ENCODE measurements at places on chromosomes 13 and 19.
A peak's percentile ranks its signal among the peaks of the same experiment; 100 is the strongest.

DNA sequence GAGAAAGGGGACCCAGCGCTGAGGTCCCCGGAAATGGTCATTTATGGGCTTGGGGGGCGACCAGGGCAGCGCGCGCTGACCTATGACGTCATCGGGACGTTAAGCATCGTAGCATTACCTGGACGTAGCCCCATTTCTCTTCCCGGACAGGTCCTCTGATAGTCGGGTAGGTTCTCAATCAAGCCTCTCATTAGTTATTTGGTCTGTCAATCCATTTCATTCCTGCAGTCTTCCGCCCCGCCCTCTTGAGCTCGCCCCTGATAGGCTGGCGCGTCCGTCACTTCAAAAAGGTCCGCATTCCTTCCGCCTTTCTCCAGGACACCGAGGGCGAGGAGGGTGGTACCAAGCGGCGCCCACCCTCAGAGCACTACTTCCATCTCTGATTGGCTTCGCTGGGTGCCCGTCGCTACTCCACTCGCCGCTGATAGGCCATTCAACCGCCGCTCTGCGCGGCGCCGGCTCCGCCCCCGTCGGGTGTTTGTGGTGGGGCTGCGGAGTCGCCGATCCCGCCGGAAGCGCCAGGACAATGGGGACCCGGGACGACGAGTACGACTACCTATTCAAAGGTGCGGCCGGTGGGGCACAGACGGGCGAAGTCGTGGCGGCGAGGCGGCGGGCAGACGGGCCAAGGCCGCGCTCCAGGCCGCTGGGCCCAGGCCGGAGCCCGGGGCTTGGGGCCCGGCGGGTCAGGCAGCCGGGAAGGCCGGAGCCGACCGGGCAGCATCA lies at the start of gene RAB11B:
TSS of gene RAB11B (plus strand) at position 470 of the 726 bp plus-strand sequence. CDS start at position 527, 57 bp downstream.
- peak; percentile 100 for DNase-seq

DNA sequence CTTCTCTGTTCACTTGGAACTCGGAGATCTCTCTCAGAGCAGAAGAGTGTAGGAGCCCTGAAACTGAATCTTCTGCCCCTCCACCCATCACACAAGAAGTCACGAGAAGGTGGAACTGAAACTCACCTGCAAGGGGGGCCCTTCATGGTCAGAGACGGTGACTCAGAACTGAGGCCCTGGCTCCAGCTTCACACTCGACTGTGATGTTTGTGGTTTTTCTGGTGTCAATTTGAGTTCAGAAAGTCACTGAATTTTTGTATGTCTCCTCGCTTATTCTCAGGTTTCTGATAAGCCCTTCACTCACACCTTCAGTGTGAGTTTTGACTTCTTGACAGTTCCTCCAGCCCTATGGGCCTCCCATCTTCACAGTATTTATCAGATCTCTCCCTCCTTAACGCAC lies 23.1 kb downstream of the SIGLEC5 start:
- DNase-seq: no peak

DNA sequence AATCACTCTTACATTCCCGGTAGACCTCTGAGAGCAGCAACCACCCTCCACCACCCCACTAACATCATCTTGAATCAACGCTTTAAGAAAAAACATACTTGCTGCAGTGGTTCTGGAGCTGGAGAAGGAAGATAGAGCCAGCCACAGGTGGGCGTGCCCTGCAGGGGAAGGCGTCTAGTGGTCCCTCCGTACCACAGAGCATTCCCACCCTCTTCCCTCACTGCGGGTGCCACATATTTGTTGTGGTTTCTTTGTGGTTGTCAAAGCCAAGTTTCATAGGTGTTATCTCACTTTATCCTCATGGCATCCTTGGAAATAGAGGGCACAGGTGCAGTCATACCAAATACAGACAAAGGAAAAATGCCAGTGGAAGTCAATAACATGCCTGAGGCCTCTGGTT lies 22.2 kb downstream of the COL4A2 start:
- DNase-seq: no peak

GRCh38 chr19:47509973-47510372 lies 4.9 kb downstream of the NAPA start:
- peak; percentile 77 for DNase-seq

DNA sequence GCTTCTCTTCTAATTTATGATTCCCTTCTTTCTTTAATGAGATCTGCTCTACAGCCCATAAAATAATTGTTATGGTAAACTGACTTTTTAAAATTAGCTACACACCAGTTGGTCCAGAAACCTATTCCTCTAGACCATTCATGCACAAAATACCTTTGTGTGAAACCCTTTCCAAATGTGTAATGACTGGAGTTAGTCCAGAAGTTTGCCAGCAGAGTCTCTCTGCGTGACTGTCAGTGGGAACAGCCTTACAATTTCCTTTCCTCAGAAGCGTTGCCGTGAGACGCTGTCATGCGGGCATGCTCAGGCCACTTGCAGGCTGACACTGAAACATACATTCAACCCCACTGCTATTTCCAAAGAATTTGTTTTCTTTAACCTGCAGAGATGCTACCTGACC lies 965.2 kb downstream of the PCDH9 start:
- DNase-seq: peak; percentile 86

- peak; percentile 76 for DNase-seq
These were observed 62.1 kb downstream of the KLF2 start for GRCh38 chr19:16386619-16387240.

DNA sequence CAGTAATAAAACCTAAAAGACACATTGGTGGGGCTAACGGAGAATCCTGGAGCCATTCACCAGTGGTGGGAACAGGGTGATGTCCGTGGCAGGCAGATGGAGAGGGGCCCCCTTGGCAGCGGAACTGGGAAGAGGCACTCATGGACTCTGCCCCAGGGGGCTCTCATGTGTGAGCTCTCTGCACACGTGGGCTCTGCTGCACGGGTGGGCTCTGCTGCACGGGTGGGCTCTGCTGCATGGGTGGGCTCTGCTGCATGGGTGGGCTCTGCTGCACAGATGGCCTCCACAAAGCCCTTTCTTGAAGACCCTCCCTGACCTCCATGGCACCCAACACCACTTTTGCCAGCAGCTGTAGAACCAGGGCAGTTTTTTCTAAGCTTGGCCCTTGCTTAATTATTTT lies 52.3 kb downstream of the PARP4 start:
- DNase-seq: no peak

DNA sequence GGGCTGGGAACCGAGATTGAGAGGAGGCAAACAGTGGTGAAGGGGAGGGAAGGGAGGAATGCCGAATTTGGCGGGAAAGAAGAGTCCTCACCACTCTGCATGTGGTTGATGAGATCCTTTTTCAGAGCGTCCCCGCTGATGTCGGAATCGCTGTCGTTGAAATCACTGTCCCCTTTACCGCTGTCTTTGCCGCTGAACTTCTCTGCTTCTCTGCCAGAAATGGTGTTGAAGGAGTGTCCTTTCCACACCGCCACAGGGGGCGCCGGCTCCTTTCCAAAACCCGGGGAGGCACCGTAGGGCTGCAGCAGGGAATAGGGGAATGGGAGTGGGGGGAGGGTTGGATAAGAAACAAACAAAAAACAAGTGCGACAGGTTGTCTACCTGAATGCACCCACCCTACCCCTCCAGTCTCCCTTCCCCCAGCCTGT lies 3.1 kb downstream of the PCDH8 start:
- DNase-seq: no peak

DNA sequence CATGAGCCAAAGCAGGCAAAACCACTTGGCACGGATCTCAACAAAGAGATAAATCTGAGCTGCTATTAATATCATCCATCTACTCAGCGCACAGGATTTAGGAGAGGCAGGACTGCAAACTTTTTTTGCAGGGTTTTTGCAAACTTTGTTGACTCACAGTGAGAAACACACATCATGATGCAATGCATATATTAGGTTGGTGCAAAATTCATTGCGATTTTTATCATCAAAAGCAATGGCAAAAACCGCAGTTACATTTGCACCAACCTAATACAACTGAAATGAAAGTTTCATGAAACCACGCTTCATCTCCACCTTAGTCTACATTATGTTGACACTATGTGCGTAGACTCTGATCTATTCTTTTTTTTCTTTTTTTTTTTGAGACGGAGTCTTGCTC lies 4.5 kb upstream of the NOVA2 start:
- DNase-seq: no peak

DNA sequence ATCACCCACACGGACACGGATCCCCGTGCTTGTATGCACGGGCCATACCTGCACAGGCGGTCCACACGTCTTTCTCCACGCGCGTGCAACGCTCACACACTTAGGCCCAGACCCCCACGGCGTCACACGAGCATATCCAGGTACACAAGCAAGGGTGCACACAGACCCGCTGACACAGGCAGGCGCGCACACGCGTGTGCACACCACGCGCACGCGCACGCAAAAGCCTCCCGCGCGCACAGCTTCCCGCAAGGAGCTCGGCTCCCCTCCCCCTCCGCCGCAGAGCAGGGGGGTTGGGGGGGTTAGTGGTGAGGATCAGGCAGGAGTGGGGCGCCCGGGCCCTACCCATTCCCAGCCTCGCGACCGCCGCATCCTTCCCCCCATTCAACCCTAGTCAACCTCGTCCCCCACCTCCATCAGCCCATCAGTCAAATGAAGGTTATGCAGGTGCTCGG lies 407 bp downstream of the RAB3A start:
- DNase-seq: no peak

- DNase-seq: peak; percentile 84
These were observed 31.5 kb downstream of the KLF5 start for GRCh38 chr13:73090116-73090822.

DNA sequence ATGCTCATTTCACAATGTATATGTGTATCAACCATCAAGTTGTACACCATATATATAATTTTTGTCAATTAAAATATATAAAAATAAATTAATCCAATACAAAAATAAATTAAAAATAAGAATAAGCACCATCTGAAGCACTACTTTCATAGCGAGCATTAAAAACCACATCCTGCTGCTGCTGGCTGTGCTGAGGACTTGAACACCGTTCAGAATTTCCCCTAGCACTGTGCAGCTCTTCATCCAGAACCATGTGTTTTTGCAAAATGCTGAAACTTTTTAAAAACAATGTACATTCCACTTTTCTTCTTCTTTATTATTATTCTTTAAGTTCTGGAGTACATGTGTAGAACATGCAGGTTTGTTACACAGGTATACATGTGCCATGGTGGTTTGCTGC lies 40.0 kb upstream of the FOXO1 start:
- DNase-seq: no peak

DNA sequence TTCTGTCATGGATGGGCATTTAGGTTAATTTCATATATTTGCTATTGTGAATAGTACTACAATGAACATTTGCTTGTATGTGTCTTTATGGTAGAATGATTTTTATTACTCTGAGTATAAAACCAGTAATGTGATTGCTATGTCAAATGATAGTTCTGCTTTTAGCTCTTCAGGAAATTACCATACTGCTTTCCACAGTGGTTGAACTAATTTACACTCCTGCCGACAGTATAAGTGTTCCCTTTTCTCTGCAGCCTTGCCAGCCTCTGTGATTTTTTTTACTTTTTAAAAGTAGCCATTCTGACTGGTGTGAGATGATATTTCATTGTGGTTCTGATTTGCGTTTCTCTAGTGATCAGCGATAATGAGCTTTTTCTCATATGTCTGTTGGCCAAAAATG lies 6.5 kb downstream of the SIGLEC7 start:
- DNase-seq: no peak

GRCh38 chr13:93843082-93843481 lies 616.5 kb downstream of the GPC6 start:
- DNase-seq: no peak

- DNase-seq: peak; percentile 42
These were observed 4.2 kb upstream of the LRRC25 start for GRCh38 chr19:18401580-18402112.

- DNase-seq: no peak
These were observed 9.0 kb downstream of the ZNF134 start for GRCh38 chr19:57623091-57623490.

DNA sequence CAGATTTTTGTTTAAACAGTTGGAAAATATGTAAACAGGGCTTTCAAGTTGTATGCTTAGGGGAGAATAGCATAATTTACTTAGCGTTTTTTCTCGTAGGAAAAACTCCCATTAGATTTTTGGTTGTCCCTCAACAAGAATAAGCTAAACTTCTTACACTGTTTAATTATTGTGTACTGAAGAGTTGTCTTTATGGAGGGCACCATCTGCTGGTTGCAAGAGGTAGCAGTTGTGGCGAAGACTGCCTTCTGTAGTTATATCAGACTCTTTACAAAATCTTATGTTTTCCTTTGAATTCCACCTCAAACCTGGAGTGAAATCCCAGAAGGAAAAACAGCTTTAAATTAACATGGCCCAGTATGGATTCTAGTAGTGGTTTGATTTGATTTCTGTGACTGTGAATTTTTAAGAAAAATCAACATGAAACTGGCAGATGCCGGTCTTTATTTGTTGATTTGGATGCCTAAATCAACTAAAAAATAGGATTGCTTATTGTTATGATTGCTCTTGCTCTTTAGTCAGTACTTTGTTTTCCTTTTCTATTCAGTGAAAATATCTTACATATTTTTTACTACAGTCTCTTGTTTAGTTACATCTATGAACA lies 53.4 kb downstream of the PDS5B start:
- peak; percentile 77 for DNase-seq

DNA sequence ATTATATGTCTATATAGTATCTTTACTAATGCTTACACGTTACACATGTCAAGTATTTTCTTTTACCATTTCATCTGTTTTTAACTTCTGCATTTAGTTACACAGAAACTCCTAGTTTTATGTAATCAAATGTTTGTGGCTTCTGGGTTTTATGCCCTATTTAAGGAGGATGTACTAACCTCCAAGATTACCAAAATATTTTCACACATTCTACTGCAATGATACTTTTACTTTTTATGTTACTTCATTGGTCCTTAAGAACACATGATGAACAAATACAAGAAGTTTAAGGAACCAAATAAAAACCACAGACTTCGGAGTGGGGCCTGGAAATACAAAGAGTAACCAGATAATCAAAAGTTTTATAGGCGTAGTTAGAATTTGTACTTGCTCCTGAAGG lies 37.2 kb downstream of the ZC3H13 start:
- DNase-seq: no peak

DNA sequence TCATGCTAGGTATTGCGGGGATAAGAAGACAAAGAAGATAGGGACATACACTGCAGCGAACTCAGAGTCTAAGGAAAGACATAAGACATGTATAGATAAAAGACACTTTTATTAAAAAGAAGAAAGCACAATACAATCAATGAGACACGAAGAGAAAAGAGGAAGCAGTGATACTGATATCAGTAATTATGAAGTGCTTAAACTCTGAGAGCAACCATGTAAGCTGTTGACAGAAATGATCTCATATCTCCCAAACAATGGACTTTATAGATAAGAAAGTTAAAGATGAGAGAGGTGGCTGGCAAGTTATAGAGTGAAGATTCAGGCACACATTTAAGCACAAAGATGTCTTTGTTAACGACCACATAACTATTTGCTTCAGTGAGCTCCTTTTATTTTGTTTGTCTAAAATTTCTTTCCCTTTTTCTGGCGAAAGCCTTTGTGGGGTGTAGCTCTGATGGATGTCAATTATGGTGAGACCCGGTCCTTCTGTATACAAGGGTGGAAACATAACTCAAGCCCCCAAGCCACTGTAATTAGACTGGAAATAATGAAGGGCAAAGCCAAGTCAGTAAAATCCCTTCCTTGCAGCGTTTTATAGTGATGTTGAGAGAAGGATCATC lies 818.0 kb upstream of the SLC10A2 start:
- DNase-seq: no peak

- DNase-seq: no peak
These were observed 9.4 kb upstream of the DCUN1D2 start for GRCh38 chr13:113499936-113500335.

- DNase-seq: peak; percentile 81
These were observed 8.2 kb upstream of the LATS2 start for GRCh38 chr13:21069561-21070004.

GRCh38 chr13:110263888-110264287 lies 43.1 kb downstream of the COL4A1 start:
- DNase-seq: no peak

GRCh38 chr13:95647321-95647720 lies 2.8 kb upstream of the DZIP1 start:
- no peak for DNase-seq
